ENCODE measurements at places on chromosomes 6 and 20. TPM values are rescaled to one million over a fixed set of nuclear protein-coding genes. Genes with fewer than 3 reads are reported as not detected.

DNA sequence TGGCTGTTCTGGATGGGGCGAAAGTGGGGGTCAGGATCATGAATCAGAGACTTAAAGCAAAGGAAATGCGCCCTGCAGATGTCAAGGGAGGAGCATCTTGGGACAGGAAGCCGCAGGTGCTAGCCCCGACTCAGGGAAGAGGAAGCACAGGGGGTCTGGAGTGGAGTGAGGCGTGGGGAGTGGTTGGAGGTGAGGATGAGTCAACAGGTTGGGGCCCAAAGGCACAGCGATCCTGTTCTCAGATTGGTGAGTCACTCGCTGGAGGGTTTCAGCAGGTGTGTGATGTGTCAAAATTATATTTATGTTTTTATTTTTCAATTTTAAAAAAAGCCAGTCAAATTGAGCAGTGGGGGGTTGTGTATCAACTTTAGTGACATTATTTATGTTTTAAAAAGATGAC, 19.0 kb downstream of the PACSIN1 start:
- H3K27me3 ChIP-seq, result no peaks in the 10 kb centered on the region
- DNase-seq, result no peak
- no peak overlapping the region for H3K4me3 ChIP-seq

GRCh38 chr6:6333501-6333900, 13.0 kb upstream of the F13A1 start:
- H3K4me1 ChIP-seq, result no peaks in the 10 kb centered on the region
- no peak overlapping the region for H3K27ac ChIP-seq
- no peaks in the 10 kb centered on the region for H3K27me3 ChIP-seq
- DNase-seq, result no peak

- no peak overlapping the region for H3K27ac ChIP-seq
- H3K27me3 ChIP-seq, result no peaks in the 10 kb centered on the region
- no peaks in the 10 kb centered on the region for H3K36me3 ChIP-seq
These were observed 33.2 kb upstream of the TRAM2 start for GRCh38 chr6:52610011-52610410.

- no peak for DNase-seq
- no peaks in the 10 kb centered on the region for H3K27me3 ChIP-seq
- no peaks in the 10 kb centered on the region for H3K4me1 ChIP-seq
These were observed 9.2 kb downstream of the PHF3 start for GRCh38 chr6:63644668-63645326.

DNA sequence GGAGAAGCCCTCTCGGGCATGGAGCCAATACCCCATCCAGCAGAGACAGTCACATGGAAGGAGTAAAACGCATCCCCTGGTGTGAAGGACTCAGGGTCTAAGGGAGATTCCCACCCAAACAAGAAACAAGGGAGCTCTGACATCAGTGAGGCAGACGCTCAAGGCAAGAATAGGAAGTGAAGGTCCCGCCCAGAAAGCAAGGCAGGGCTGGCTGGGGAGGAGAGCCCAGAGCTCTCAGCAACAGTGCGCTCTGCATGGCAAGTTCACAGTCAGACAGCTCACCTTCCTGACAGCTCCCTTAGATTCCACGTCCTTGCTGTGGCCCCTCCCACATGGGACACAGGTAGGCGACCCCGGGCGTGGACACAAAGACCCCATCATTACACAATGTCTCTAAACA, 85.6 kb downstream of the TTLL2 start:
- H3K4me1 ChIP-seq, result no peaks in the 10 kb centered on the region
- no peak overlapping the region for H3K4me3 ChIP-seq
- H3K27me3 ChIP-seq, result no peaks in the 10 kb centered on the region
- H3K36me3 ChIP-seq, result no peaks in the 10 kb centered on the region
- DNase-seq, result no peak
- H3K27ac ChIP-seq, result no peak overlapping the region

GRCh38 chr6:169324656-169325459, 71.2 kb upstream of the THBS2 start:
- no peaks in the 10 kb centered on the region for H3K36me3 ChIP-seq
- no peaks in the 10 kb centered on the region for H3K27me3 ChIP-seq
- H3K27ac ChIP-seq, result no peak overlapping the region
- H3K4me3 ChIP-seq, result no peak overlapping the region
- no peak for DNase-seq

GRCh38 chr6:28747631-28748157, 176.1 kb downstream of the TRIM27 start:
- no peaks in the 10 kb centered on the region for H3K36me3 ChIP-seq
- no peaks in the 10 kb centered on the region for H3K4me1 ChIP-seq
- peak; percentile 69 for DNase-seq
- peak overlapping the region; percentile 74 for H3K27ac ChIP-seq
- H3K4me3 ChIP-seq, result peak overlapping the region; percentile 18
- H3K27me3 ChIP-seq, result no peaks in the 10 kb centered on the region

DNA sequence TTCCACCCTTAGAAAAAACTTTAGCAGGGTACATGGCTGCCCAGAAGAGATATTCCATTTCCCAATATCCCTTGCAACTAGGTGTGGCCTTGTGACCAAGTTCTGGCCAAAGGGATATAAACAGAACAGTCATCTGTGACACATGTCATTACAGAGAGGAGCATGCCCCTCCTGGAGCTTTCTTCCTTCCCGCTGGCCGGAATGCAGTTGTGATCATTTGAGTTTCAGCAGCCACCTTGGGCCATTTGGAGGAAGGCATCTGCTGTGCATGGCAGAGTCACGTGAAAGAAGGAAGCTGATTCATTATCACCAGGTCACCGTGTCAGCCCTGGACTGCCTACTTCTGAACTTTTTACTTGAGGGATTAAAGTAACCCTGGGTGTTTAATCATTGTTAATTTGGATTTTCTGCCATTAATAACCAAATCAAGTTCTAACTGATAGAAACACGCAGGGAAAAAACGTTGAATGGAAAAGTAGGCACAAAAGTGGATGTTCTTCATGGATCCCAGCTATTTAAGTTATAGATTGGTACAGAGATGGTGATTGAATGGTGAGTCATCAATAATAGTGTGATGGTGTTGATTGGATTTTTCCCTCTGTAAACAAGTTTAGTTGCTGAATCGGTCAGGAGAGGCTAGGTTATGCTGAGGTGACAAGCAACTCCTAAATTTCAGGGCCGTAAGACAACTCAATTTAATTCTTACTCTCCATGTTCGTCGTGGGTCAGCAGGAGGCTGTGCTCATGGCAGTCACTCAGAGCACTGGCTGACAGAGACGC, 80.7 kb upstream of the CCDC167 start:
- no peak overlapping the region for H3K27ac ChIP-seq
- peaks cover 11% of the 10 kb centered on the region for H3K4me1 ChIP-seq
- no peaks in the 10 kb centered on the region for H3K27me3 ChIP-seq

- 0 out of 2 replicates have a peak, but pooled peaks cover 4% of the 10 kb centered on the region for H3K4me1 ChIP-seq
- H3K27me3 ChIP-seq, result no peaks in the 10 kb centered on the region
- H3K36me3 ChIP-seq, result peaks cover 3% of the 10 kb centered on the region
- no peak overlapping the region for H3K4me3 ChIP-seq
- no peak overlapping the region for H3K27ac ChIP-seq
- DNase-seq, result peak; percentile 46
These were observed 4.6 kb downstream of the MEA1 start for GRCh38 chr6:43009124-43009523.

GRCh38 chr6:14079971-14080370, 37.6 kb upstream of the CD83 start:
- H3K4me1 ChIP-seq, result peaks cover 11% of the 10 kb centered on the region
- no peaks in the 10 kb centered on the region for H3K27me3 ChIP-seq
- H3K36me3 ChIP-seq, result no peaks in the 10 kb centered on the region
- H3K4me3 ChIP-seq, result no peak overlapping the region
- DNase-seq, result no peak

DNA sequence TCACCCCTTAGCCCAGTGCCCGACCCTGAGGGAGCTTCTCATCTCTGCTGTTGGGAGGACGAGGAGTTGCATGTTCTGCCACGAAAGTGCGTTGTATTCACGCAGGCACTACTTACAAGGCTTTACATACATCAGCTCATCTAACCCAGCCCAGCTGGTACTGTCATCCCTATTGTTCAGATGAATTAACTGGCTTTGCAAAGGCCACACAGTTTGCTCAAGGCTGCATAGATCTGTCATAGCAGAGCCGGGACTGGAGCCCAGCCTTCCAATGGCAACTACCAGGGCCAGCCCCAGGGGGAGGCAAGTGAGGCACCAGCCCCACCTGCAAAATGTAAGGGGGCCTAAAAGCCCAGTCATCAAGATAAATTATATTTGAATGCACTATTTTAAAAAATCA, 257.6 kb downstream of the NFATC2 start:
- H3K27ac ChIP-seq, result no peak overlapping the region
- no peaks in the 10 kb centered on the region for H3K36me3 ChIP-seq
- no peaks in the 10 kb centered on the region for H3K27me3 ChIP-seq
- H3K4me3 ChIP-seq, result no peak overlapping the region
- no peaks in the 10 kb centered on the region for H3K4me1 ChIP-seq

DNA sequence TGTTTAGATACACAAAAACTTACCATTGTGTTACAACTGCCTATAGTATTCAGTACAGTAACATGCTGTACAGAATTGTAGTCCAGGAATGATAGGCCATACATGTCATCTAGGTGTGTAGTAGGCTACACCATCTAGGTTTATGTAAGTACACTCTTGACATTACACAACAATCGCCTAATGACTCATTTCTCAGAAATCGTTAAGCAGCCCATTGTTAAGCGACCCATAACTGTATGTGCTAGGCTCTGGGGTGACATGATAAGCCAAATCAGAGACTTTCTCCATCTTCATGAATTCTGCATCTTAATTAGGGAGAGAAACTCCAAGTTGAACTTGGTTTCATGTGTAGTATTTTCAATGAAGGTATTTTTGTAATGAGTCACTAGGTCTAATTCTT, 17.2 kb downstream of the STK35 start:
- no peak overlapping the region for H3K4me3 ChIP-seq
- no peak overlapping the region for H3K27ac ChIP-seq
- no peaks in the 10 kb centered on the region for H3K27me3 ChIP-seq
- no peak for DNase-seq

Gene SUPT3H
- total RNA-seq, result 15.7 TPM

Gene RBBP8NL
- total RNA-seq, result 39.2 TPM
